ENCODE measurements at places on chromosomes 5 and 9.

DNA sequence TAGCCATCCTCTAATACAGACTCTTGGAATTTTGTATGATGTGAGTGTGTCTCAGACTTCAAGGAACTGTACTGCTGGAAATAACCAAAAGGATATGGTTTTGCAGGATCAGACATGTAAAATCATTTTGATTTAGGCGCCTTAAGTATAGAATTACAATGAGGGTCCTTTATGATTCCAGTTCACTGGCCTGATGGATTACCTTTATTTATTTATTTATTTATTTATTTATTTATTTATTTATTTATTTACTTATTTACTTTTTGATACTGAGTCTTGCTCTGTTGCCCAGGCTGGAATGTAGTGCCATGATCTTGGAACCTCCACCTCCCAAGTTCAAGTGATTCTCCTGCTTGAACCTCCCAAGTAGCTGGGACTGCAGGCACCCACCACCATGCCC lies 37.9 kb upstream of the ROPN1L start:
- no peak for DNase-seq

GRCh38 chr9:115035841-115036612 lies 81.9 kb downstream of the TNC start:
- no peak for DNase-seq

- no peak for DNase-seq
Observed at GRCh38 chr5:157734436-157734835, 3.2 kb downstream of the THG1L start.

DNA sequence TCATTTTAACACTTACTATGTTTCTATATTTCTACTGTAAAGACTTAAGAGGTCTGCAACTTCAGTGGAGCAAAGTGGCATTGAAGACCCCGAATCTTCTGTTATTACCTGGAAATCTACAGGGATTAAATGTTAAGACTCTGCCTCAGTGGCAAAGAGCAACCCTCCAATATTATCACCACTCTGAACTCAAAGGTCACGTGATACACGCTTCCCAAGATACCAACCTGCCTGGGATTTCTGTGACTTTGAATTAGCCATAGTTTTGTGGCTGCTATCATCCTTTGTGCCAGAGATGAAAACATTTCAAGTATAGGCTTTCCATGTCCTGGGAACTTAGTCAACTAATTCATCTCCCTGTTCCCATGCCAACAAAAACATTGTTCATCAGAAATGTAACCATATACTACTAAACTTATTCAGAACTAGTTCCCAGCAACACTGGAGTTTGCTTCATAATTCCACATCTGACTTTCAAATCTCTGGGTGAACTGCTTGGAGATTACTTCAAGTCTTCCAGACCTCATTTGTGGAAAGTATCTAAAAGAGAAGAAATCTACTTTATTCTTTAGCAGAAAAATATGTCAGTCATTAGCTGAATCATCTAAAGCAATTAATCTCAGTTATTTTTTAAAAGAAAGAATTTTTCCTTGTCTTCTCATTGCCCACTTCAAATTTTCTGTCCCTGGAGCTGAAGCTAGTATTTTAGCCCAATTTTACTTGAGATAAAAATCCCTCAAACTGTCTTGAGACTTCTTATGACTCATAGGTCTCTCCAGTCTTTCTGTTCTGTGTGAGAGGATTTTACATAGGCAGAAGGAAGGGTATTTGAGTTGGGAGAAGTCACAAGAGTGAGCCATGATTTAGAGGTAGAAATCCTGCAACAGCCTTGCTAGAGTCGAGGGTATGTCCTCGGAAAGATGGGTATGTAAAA lies 83.0 kb downstream of the ZNF462 start:
- DNase-seq = no peak

DNA sequence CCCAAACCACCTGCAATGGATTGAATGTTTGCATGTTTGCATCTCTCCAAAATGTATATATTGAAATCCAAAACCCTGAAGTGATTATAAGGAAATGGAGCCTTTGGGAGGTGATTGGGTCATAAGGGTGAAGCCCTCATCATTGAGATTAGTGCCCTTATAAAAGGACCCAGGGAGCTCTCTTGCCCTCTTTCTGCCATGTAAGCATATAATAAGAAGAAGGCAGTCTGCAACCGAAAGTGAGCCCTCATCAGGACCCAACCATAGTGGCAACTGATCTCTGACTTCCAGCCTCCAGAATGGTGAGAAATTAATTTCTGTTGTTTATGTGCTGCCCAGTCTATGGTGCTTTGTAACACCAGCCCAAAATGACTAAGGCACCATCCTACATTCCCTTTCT lies 115.7 kb upstream of the EFNA5 start:
- no peak for DNase-seq

GRCh38 chr9:116081435-116082115 lies 72.0 kb upstream of the PAPPA start:
- no peak for DNase-seq

DNA sequence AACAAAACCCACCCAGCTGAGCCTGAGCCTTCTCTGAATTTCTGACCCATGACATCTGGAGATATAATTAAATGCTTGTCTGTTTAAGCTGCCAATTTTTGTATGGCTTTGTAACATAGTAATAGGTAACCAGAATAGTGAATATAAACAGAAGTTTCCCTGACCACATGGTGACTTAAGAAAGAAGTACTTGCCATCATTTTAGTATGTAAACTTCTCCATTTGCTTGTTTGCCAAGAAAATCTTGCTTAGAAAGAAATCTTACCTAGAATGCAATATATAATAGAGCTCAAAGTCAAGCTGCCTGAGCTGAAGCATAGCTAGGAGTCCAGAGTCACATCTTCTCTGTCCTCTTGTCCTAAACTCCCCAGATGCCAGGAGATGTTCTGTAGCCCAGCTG lies 117.0 kb downstream of the PCSK1 start:
- DNase-seq = no peak

- DNase-seq = no peak
Observed at GRCh38 chr5:128534726-128535125, 3.3 kb downstream of the FBN2 start.

DNA sequence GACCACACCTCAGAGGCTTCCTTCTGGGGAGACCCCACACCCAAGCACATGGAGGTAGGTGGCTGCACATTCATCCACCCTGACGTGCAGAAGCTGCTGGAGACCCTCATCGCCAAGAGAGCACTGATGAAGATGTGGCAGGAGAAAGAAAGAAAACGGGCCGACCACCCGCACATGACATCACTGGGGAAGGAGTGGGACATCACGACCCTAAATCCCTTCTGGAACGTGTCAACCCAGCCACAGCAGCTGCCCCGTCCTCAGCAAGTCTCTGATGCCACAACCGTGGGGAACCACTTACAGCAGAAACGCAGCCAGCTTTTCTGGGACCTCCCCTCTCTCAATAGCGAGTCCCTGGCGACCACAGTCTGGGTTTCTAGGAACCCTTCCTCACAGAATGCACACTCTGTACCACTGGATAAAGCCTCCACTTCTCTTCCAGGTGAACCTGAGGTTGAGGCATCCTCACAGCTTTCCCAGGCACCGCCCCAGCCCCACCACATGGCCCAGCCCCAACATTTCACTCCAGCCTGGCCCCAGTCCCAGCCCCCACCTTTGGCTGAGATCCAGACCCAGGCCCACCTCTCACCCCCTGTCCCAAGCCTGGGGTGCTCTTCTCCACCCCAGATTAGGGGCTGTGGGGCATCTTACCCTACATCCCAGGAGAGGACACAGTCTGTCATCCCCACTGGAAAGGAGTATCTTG lies 3.0 kb downstream of the SPATA31E1 start:
- no peak for DNase-seq

- no peak for DNase-seq
Observed at GRCh38 chr9:17138503-17138902, 3.7 kb downstream of the CNTLN start.

All from HTR-8/SVneo (cell line).